Endothelial cell of coronary artery (primary cell): ENCODE measurements at places on chromosomes 3 and 15. TPM values are rescaled to one million over a fixed set of nuclear protein-coding genes. Genes with fewer than 3 reads are reported as not detected.

The IL17RD gene
- 0.90 and 1.2 TPM in 2 replicates for total RNA-seq

The NAALADL2 gene
- total RNA-seq: 2.9 and 3.0 TPM in 2 replicates

The CHRNA5 gene
- total RNA-seq: 2.6 and 4.4 TPM in 2 replicates

The EOMES gene
- total RNA-seq: not detected in 2 replicates

The THAP10 gene
- total RNA-seq: 1.1 and 1.3 TPM in 2 replicates
